ENCODE measurements at places on chromosomes 1 and 21.
A peak's percentile ranks its signal among the peaks of the same experiment; 100 is the strongest.

DNA sequence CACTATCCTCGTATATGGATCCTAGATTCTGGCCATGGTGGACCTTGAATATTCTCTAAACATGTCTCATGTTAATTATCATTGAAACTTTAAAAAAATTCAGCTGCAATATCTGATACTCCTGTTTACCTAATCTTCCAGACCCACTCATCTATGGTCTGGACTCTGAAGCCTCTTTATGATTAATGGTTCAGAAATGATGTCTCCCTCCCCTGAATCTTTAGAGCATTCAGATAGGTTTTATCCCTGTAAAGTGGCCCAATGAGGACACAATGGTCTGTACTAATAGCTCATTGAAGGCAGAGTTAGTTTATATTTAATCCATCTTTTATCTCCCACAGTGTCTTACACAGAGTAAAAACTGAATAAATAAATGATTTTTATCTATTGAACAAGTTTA lies 53.0 kb upstream of the DUSP10 start:
- DNase-seq: no peak

DNA sequence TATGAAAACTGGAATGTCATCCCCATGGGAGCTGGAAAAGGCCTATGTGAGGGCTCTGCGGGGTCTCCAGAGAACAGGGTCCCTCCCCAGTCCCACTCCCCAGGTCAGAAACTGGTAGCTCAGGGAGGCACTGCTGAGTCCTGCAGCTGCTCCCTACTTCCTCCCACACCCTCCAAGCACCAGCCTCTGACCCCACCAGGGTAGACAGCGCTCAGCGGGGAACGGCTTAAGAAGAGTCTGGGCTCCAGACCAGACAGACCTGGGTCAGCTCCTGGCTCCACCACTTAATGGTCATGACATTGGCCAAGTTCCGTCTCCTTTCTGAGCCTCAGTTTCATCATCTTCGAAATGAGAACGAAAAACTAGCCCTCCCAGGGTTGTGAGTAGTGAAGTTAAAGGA lies 7.2 kb downstream of the LRP8 start:
- no peak for DNase-seq

GRCh38 chr1:169890761-169891538 lies 2.7 kb downstream of the SCYL3 start:
- DNase-seq: peak; percentile 13

- DNase-seq: no peak
Measured at GRCh38 chr1:113947388-113948107, 18.4 kb downstream of the HIPK1 start.

GRCh38 chr1:31796707-31797106 lies 19.1 kb downstream of the SPOCD1 start:
- no peak for DNase-seq
